ENCODE measurements at places on chromosomes 2 and 18. TPM values are rescaled to one million over a fixed set of nuclear protein-coding genes. Genes with fewer than 3 reads are reported as not detected.

Gene CDCA7
- 22.8 TPM for total RNA-seq

Gene GAD1
- total RNA-seq = 0.31 TPM

Gene NEDD4L
- 176 TPM for total RNA-seq

Gene LMAN1
- total RNA-seq = 46.8 TPM

Gene UGT1A5
- 3.7 TPM for total RNA-seq

Gene CRACDL
- total RNA-seq = 14.8 TPM

Gene WNT6
- 0.92 TPM for total RNA-seq

Gene ADAM23
- 0.79 TPM for total RNA-seq

Gene UGT1A9
- 4.1 TPM for total RNA-seq

Gene GDF7
- total RNA-seq = 0.25 TPM

Gene FAM110C
- 32.0 TPM for total RNA-seq

Gene UPP2
- not detected for total RNA-seq

Gene TP53I3
- 109 TPM for total RNA-seq

DNA sequence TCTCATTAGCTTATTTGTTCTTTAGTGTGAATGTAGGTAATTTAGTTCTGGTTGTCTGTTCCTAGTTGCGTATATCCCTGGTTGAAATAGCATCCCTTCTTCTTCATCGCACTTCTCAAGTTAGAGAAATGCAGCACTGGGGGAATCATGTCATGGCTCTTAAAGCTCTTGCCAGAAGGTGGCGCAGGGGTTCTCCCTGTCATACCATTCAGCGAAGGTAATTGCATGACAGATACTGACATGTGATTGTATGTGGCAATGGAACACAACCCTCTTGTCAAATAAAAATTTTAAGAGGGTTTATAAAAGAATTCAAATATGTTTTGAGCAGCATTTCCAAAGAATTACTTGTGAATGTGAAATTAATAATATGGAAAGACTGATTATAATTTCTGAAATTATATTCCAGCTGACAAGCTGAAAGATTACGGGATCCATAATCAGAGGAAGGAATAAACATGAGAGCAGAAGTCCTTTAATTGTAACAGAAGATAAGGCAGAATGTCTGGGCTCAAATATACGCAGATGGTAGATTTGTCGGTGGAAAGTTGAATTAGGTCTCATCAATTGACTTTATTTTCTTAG lies 411.7 kb downstream of the DSEL start:
- no peak for DNase-seq

GRCh38 chr2:174340400-174341292 lies 5.9 kb downstream of the SP9 start:
- DNase-seq = no peak

GRCh38 chr2:28490558-28490957 lies 5.3 kb upstream of the PLB1 start:
- DNase-seq = no peak

DNA sequence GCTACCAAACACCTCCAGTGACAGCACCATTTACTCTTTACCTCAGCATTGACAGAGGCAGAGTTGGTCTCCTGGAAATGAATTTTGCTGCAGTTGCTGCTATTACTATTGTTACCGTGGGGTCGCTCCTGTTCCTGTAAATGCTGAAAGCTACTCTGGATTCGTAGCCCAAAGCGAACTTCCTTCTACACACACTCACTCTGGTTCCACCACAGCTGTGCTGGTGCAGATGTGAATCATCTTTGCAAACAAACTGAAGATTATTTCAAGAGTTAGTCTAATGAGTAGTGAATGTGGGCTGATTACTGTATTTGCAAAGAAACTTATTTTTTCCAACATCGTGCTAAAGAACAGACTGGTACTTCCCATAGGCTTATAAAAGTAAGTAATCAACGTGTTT lies 304.0 kb downstream of the LPIN1 start:
- no peak for DNase-seq

GRCh38 chr18:13386891-13387801 lies 168.6 kb downstream of the LDLRAD4 start:
- DNase-seq = no peak

DNA sequence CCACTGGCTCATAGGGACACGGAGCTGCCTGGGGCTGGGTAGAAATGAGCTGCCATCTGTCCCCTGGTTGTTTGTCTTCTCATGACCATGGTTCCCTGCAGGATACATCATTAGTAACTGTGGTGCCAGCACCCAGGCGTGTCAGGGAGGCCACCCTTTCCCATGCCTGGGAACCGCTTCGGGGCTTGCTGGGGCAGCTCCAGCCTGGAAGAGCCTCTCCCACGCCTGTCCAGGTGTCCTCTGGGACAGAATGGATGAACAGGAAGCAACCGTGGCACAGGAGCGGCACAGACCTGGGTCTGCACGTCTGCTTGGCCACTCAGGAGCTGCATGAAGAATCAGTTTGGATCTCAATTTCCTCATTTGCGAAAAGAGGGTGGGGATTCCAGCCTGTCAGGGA lies 34.8 kb downstream of the SDC1 start:
- no peak for DNase-seq

DNA sequence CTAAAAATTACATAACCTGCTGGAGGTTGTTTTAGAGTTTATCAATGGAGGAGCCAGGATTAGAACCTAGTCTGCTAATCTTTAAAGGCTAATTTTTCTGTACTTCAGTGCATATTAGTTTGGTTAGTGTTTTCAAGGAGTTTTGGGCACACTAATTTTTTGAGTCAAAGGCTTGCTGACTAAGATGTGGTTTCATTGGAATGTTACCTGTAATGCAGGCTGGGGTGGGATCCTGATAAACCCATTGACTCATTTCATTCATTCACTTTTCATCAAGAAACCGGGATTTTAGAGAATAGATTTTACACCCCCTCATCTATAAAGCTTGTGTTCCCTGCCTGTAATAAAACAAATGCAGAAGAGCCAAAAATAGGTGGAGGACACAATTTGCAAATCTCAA lies 91.9 kb upstream of the IL1R2 start:
- DNase-seq = no peak

GRCh38 chr2:156333274-156333950 lies 891 bp upstream of the NR4A2 start:
- no peak for DNase-seq

- DNase-seq = no peak
These were observed 166.2 kb downstream of the ALK start for GRCh38 chr2:29755233-29755632.

- no peak for DNase-seq
These were observed 169.3 kb downstream of the SETBP1 start for GRCh38 chr18:44850001-44850400.

- DNase-seq = no peak
These were observed 25.2 kb downstream of the FAM228A start for GRCh38 chr2:24199968-24200590.

- no peak for DNase-seq
These were observed 131.0 kb upstream of the ZEB2 start for GRCh38 chr2:144650907-144651306.

- DNase-seq = no peak
These were observed 96.5 kb downstream of the ZNF532 start for GRCh38 chr18:58960946-58961722.

DNA sequence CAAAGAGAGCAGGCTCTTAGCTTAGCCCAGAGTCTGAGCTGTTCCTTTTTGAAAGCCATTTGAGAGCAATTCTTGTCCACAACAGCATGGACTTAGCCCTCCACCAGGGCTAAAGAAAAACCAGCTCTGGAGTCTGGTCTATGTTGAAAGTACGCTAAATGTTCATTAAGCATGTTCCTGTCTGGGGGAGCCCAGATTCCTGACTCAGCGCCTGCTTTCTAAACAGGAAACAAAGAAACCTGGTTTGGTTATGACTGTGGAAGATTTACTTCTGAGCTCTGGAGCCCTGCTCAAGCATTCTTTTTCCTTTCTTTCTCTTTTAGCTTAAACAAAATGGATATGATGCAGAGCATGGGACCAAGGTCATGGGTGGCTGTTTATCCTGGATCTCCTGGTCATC lies 279.8 kb downstream of the RBM43 start:
- DNase-seq = no peak

DNA sequence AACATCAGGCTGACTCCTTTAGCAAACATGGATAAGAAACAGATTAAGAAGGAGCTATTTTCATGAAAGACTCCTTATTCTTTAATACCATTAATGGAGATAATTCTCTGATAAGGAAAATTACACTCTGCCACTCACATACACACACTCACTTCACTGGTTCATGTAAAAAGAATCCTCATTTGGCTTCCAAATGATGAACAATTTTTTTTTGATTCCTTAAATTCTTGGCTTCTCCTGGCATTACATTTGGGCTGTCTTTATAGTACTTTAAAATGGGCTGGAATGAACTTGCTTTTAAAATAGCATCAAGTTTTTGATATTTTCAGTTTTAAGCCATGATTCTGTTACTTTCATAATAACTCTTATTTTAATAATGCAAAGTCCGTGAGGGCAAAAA lies 328.6 kb downstream of the SLC8A1 start:
- no peak for DNase-seq

DNA sequence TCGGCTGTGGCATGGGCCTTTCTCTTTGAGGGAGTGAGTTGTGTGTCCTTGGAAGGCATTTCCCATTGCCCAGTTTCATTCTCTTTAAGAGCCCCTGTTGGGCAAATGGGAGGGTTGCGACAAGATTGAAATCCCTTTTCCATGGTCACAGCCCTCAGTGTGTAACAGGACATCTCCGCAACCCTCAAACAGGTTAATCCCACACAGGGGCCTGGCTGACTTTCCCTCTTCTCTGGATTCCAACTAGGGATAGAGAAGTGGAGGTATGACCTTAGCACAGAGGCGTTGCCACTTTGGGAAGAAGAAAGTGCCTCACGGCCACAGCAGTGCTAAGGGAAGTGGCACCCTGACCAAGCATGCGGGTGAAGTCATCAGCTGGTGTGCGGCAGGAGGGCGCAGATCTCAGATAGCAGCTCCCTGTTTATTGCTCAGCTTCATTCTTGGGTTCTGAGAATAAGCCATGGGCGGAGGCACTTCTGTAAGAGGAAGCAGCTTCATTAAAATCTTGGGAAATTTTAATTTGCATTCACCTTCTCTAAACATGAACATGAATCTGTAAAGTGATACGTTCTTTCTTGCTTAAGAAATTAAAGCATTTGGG lies 256.5 kb downstream of the GBX2 start:
- DNase-seq = no peak

- DNase-seq = no peak
These were observed 29.5 kb upstream of the STAT1 start for GRCh38 chr2:191043438-191043837.

GRCh38 chr18:11219571-11219970 lies 70.2 kb upstream of the PIEZO2 start:
- no peak for DNase-seq

- DNase-seq = peak; percentile 29
These were observed 47.6 kb upstream of the GPC1 start for GRCh38 chr2:240387669-240388358.

GRCh38 chr2:37324786-37325624 lies at the start of gene PRKD3:
TSS of gene PRKD3 (minus strand) at chr2:37324833. CDS start at chr2:37316524, 8,309 bp downstream.
- DNase-seq = no peak

DNA sequence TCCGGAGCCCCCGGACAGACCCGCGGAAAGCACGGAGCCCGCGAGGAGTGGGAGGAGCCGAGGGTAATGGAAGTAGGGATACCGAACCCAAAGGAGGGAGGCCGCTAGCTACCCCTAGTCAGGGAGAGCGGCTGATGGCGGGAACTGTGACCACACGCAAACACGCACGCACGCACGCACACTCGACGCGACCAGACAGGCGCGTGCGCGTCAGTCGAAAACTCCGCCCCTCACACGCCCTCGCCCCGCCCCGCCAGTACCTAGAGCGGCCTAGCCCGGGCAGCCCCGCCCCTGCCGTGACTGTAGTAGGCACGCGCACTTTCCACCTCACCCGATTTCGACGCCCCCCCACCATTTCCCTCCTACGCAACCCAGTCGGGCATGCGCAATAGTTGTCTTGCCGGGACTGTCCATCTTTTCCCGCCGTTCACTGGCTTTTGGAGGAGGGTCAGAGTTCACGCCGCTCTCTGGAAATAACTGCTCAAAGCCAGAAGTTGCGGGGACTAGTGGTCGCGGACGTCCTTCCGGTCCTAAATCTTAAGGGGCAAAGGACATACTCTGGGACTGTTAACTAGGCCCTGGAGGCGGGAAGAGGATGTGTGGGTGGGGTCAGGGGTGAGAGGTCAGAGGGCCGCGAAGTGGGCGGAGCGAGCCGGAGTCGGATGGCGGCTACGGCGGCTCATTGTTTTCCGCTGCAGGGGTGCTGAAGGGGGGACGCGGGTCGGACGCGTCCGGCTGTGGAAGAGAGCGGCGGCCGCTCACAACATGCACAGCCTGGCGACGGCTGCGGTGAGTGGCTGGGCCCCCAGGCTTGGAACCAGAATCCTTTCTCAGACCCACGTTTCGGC lies at the start of the genes CNOT9 and USP37:
Gene CNOT9, plus strand, starts transcription at position 650 of the 848 bp plus-strand sequence. Its CDS starts 116 bp downstream, at position 766.
Gene USP37, minus strand, starts transcription at position 162 of the 848 bp plus-strand sequence. CDS start 9,698 bp downstream, outside the sequence.
- peak; percentile 99 for DNase-seq

DNA sequence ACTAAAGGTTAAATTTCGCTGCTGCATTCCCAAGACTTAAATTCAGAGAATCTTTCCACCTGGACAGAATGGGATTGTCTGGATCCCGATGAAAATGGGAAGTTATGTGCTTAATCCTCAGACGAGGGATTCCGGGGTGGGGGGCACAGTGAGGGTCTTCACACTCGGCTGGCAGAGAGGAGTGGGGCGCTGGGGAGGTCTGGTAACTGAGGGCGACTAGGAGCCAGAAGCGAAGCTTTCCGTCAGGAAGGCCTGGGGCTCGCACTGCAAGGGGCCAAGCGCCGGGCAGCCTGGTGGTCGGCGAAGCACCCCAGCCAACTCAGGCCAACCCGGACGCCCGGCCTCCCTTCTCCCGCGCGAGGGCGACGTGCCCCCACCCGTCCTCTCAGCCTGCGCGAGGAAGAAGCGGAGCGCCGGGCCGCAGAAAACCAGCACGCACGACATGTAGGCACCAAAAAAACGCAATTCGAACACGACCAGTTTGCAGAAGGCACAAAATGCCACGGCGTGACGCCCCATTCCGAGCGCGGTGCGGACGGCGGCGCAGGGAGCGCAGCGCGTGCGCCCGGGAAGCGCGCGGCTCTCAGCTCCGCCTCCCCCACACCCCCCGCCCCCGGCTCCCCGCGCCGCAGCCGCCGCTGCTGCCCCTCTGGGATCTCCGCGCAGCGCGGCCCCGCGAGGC lies 188.1 kb downstream of the ZEB2 start:
- DNase-seq = peak; percentile 73

DNA sequence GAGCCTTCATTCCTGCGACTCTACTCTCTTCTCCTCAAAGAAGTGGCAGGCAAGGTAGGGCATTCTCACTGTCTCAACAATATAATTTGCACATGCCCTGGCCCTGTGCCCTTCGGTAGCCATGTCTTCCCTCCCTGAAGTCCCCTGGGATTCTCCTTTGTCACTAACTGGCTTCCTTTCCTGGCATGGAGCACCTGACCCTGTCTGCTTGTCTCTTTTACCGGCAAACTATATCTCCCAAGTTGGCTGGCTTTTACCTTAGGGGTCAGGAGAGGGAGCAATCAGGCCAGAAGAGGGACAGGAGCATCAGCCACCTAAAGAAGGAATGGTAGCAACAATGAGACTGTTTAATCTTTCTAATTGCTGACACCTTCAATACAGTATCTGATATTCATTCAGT lies 51.9 kb upstream of the RMDN2 start:
- DNase-seq = no peak
